Activated CD4-positive, alpha-beta T cell treated with anti-CD3 and anti-CD28 coated beads for 4 hours (primary cell): ENCODE measurements at places on chromosomes 3 and 15.
A peak's percentile ranks its signal among the peaks of the same experiment; 100 is the strongest.

- DNase-seq, result no peak
Measured at GRCh38 chr3:58651276-58651675, 15.3 kb downstream of the FAM3D start.

DNA sequence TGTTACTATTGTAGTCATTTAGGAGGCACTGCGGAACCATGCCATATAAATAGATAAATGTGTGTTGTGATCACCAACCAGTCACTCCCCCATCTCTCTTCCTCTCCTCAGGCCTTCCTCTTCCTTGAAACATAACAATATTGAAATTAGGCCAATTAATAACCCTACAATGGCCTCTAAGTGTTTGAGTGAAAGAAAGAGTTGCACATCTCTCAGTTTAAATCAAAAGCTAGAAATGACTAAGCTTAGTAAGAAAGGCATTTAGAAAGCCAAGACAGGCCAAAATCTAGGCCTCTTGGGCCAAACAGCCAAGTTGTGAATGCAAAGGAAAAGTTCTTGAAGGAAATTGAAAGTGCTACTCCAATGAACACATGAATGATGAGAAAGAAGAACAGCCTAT is 8.1 kb upstream of the DNASE1L3 start:
- no peak for DNase-seq

GRCh38 chr15:51908316-51908715 is 63.3 kb downstream of the LEO1 start:
- DNase-seq, result no peak

GRCh38 chr3:141360888-141361598 is 7.3 kb upstream of the ZBTB38 start:
- no peak for DNase-seq

GRCh38 chr3:165070682-165071081 is 7.6 kb downstream of the SI start:
- DNase-seq, result no peak

GRCh38 chr15:74725845-74726773 is 781 bp upstream of the CYP1A1 start:
- peak; percentile 44 for DNase-seq

- DNase-seq, result no peak
Measured at GRCh38 chr3:3765661-3766060, 33.6 kb upstream of the LRRN1 start.

- DNase-seq, result no peak
Measured at GRCh38 chr3:28224430-28224829, 17.0 kb upstream of the CMC1 start.

- no peak for DNase-seq
Measured at GRCh38 chr3:125398952-125399351, 23.8 kb upstream of the ZNF148 start.

DNA sequence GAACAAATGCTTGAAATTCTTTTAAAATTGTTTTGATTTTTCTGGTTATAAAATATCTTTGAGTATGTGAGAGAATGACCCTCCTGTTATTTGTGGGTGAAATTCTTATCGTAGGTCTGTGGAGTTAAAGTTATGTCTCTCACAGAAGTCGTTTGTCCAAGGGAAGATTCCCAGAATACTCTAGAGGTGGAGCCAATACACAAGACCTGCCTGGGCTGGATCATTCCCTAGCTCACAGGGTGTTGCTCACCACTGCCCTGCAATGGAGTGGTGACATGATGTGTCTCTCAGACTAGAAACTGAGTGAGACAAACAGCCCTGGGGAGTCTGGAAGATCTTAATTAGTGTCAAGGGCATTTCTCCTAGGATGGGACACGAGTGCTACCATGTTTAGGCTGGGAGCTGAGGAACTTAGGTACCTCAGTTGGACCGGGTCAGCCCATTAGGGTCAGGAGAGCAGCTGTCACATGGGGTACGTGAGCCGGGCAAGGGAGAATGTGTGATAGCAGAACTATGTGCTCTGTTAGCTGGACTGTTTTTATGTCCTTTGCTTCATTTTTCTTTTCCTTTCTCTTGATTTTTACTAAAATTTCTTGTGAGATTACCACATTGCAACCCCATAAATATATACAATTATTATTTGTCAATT is 53.6 kb upstream of the MYO5C start:
- DNase-seq, result no peak
